Activated CD4-positive, alpha-beta T cell treated with anti-CD3 and anti-CD28 coated beads, Interleukin-2, amount 50 U/mL, for 48 hours (primary cell): ENCODE measurements at places on chromosomes 2 and 18.

DNA sequence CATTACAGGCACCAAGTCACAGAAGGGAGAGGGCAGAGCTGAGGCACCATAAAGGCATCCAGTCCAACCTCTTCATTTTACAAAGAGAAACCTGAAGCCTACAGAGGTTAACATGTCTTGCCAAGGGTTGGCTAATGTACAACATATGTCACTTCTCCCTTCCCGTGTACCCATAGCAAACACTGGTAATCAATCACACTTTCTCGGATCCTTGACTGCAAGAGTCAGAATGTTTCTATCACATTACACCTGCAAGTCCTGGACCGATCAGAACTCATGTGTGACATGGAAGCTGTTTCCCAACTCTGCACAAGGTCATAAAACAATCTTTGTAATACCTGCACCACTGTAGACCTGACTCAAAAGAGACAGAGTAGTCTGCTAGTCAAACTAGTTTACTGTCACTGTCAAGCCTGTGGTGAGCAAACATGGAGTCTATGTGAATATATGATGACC, 6.0 kb downstream of the ANKRD44 start:
- no peak for DNase-seq

- DNase-seq, result peak; percentile 4
Observed at GRCh38 chr2:225400060-225400511, 576 bp downstream of the NYAP2 start.

GRCh38 chr18:49061991-49062831, 111.4 kb upstream of the SMAD7 start:
- no peak for DNase-seq

GRCh38 chr18:30748541-30748940, 294.0 kb downstream of the DSC3 start:
- DNase-seq, result no peak

- no peak for DNase-seq
Observed at GRCh38 chr2:126436411-126436810, 219.5 kb upstream of the GYPC start.

DNA sequence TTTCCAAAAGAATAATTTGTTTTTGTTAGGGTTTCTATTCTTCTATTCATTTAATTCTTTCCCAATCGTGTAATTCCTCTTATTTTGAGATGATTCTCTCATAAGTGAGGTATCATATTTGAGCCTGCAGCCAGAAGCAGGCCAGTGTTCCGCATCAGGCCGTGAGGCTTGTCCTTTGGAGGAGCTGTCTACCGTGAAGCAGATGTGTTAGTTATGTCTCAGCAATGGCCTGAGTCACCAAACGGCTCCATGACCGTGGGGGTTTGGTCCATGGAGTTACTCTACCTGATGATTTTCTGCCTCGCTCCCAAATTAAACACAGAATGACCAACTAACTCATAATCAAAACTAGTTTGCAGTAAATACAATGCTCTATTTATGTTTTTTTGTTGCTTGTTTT, 64.2 kb upstream of the TMEM87B start:
- no peak for DNase-seq
